ENCODE measurements at places on chromosomes 2 and 18. TPM values are rescaled to one million over a fixed set of nuclear protein-coding genes. Genes with fewer than 3 reads are reported as not detected.

UGT1A3 gene
- not detected for total RNA-seq

TMEM178A gene
- total RNA-seq = 4.6 TPM

PNPT1 gene
- 19.6 TPM for total RNA-seq

EPAS1 gene
- total RNA-seq = 216 TPM

APOB gene
- 8.6 TPM for total RNA-seq

ARPC2 gene
- total RNA-seq = 139 TPM

SERPINB11 gene
- total RNA-seq = not detected

NT5C1B gene
- total RNA-seq = not detected

SCYGR4 gene
- not detected for total RNA-seq

DSG2 gene
- total RNA-seq = 44.4 TPM

POTEI gene
- not detected for total RNA-seq

SAP130 gene
- 20.3 TPM for total RNA-seq

TGFA gene
- total RNA-seq = 4.9 TPM

CRYGD gene
- not detected for total RNA-seq

NOSTRIN gene
- total RNA-seq = 10.1 TPM

PKDCC gene
- 124 TPM for total RNA-seq

C2orf78 gene
- total RNA-seq = not detected

RND3 gene
- 30.8 TPM for total RNA-seq

NYAP2 gene
- not detected for total RNA-seq

DUSP2 gene
- 0.56 TPM for total RNA-seq

TDRD15 gene
- total RNA-seq = not detected

VIT gene
- 8.5 TPM for total RNA-seq

GBX2 gene
- total RNA-seq = not detected

HOXD10 gene
- not detected for total RNA-seq
